Activated T-cell treated with anti-CD3 and anti-CD28 coated beads, Interleukin-2, amount 50 U/mL, for 1 hour (primary cell): ENCODE measurements at places on chromosomes 2 and 18.

- DNase-seq: no peak
Observed at GRCh38 chr18:5370332-5370731, 74.8 kb upstream of the ZBTB14 start.

DNA sequence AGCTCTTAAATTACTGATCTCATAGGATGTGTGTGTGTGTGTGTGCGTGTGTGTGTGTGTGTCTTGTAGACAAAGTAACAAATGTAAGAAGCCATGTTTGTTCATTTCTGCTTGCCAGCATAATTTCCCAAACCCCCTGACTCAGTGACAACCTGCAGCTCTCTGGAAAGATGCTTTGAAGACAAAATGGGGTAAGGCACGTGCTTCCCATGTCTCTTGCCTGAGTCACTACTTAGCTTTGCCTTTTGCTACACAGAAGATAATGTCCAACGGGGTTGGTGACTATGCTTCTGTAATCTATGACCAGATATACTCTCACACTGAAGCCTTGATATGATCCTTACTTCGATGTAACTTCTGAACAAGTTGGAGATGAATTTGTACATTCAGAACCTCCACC, 332.0 kb downstream of the SLC4A3 start:
- no peak for DNase-seq

DNA sequence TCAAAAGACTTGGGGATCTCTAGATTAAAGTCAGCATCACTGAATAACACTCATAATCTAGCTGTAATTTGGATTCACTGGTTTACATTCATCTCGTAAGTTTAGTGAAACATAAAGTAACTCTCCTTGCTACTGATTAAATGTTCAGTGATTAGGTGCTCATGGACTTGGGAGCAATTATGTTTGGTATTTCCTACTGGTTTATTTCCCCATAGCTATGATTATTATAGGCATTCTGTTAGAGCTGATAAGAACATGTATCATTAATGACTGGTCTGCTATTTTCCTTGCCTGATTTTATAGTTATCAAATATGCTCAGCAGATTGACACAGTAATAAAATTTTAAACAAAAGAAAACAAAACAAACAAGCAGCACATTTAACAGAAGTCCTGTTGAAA, 334.7 kb upstream of the SLC8A1 start:
- DNase-seq: no peak

- DNase-seq: no peak
Observed at GRCh38 chr2:189293164-189293563, 113.6 kb upstream of the COL5A2 start.

- no peak for DNase-seq
Observed at GRCh38 chr2:118698564-118698963, 148.9 kb downstream of the EN1 start.

DNA sequence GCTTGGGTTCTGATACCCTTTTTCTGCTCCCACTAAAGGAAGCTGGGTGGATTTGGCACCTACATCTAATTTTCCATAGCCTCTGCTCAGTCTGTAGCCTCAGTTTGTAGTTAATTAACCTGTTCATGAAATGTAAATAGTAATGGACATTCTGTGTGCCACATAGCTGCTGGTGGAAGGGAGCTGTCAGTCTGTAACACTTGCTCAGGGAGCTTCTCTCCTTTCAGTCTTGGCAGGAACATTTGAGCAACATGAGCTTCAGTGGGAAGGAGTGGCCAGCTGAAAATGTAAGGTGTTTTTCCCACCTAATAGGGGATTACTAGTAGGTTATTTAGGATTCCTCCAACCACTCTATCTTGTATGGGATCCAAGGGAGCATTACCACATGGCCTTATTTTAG, 203.4 kb downstream of the ASXL3 start:
- no peak for DNase-seq

DNA sequence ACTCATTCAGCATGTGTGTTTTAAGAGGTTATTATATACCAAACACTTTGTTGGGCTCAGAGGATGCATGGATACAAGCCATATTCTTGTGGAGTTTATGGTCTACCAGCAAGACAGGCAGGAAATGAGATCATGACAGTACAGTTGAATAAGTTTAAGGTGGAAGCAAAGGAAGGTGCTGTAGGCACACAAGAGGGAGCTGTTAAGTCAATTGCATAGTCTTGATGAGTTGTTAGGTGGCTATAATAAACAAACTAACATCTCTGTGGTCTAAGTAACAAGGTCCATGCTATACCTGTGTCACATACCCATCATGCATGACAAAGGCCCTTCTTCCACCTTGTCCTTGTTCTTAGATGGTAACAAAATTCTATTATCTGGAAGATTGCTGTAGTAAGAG, 538.3 kb downstream of the CNTNAP5 start:
- DNase-seq: no peak

DNA sequence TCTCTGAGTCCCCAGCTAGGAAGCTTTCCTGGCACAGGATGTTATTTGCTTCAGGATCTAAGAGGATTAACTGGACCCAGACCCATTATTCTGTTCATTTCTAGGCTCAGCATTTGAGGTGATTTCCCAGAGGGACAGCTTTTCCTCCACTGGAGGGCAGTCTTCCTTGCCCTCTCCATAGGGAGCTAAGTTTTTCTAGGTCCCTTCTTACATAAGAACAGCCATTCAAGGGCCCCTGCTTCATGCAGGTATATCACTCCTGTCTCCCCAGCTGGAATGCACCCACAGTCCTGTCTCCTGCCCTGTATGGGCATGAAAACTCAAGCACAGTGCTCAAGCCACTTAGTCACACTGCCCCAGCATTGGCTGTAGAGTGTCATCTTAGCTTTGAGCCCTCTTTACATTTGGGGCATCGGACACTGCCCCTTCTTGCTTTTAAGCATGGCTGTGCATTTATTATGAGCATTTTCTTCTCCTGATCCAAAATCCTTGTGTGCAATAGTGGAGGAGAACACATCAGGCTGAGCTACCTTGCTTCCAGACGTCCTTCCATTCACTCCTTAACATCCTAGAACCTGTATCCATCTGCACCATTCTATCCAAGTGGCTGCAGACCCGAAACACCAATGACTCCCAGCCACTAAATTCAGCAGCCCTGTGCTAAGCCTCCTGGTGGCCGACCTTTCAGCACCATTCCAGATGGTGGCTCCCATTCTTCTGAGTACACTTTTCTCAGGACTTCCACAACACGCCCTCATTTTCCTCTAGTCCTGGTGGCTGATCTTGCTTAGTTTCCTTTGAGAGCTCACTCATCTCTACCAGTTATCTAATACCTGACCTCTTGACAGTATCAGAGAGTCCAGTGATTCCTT, 80.0 kb downstream of the COPS8 start:
- DNase-seq: no peak

- DNase-seq: no peak
Observed at GRCh38 chr2:136206613-136207012, 88.7 kb upstream of the CXCR4 start.
